ENCODE measurements at places on chromosomes 2 and 18.

DNA sequence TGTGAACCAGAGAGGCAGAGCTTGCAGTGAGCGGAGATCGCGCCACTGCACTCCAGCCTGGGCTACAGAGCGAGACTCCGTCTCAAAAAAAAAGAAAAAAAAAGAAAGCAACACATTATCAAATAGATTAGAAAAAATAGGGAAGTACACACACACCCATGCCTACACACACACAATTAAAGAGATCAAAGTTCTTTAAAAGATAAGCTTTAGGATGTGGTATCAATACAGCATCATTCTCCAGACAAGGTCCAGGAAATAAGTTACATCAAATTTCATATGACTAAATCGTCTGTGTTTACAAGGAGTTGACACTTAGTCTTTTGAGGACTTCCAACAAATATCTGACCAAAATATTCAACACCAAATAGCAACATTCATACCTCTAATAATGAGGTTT, 25.7 kb downstream of the PGAP1 start:
- no peak for DNase-seq

- DNase-seq, result no peak
Measured at GRCh38 chr2:86788165-86788564, 2.5 kb downstream of the CD8A start.

- no peak for DNase-seq
Measured at GRCh38 chr2:235542733-235543127, 48.9 kb downstream of the AGAP1 start.

DNA sequence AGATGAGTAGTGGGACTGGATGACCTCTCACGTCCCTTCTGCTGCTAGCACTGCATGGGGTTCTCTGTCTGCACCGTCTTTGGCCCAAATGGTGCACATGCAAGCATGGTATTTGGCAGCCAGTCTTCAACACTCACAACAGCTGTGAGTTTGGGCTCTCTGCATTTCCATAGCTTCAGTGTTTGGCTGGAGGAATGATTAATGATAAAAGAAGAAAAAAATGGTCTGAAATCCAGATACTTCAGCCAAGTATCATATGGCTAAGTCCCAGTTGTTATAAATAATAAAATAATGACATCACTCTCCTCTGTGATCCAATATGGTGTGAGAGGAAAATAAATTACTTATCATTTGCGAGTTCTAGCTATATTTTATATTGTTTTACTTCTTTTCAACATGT, 173.3 kb downstream of the DCDC2C start:
- no peak for DNase-seq

DNA sequence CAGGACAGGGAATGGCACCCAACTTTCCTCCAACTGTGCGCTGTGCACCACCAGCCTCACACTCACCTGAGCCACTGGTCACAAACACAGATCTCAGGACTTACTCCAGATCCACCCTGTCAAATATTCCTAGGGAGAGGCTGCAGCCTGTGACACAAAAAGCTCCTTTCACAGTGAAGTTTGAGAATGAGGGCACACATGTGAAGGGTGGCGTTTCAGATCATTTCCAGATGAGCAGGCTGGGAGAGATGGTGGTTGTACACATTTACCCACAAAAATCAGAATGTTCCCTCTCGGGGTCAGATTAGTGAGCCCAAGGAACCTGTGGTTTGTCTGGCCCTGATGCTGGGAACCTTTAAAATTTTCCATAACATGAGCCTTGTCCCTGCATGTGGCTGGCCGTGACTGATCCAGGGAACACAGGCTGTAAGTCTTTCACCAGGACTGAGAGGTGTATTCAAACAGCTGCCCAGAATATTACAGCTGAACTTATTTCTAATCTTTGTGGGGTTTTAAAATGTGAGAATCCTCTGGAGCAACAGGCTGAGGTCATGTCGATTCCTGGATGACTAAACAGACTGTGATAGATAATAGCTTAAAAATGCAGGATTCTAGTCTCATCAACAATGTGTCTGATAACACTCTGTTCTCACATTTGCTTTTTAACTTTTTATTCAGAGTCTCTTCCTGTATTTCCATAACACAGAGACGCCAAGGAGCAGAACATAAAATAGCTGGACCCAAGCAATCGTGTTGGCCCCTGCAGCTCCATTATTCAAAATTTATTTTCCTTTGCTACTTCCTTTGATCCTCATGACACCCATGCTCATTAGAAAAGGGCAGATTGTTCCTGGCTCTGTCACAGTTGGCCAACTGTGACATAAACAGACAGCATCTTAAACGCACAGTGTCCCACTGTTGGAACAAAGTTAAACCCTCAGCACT, 35.5 kb downstream of the IL1R2 start:
- no peak for DNase-seq

GRCh38 chr2:1731447-1731962, 12.8 kb downstream of the PXDN start:
- DNase-seq, result no peak

- no peak for DNase-seq
Measured at GRCh38 chr2:183995632-183996031, 602.7 kb upstream of the ZNF804A start.

GRCh38 chr2:54228945-54229344, 27.1 kb downstream of the TSPYL6 start:
- DNase-seq, result no peak

DNA sequence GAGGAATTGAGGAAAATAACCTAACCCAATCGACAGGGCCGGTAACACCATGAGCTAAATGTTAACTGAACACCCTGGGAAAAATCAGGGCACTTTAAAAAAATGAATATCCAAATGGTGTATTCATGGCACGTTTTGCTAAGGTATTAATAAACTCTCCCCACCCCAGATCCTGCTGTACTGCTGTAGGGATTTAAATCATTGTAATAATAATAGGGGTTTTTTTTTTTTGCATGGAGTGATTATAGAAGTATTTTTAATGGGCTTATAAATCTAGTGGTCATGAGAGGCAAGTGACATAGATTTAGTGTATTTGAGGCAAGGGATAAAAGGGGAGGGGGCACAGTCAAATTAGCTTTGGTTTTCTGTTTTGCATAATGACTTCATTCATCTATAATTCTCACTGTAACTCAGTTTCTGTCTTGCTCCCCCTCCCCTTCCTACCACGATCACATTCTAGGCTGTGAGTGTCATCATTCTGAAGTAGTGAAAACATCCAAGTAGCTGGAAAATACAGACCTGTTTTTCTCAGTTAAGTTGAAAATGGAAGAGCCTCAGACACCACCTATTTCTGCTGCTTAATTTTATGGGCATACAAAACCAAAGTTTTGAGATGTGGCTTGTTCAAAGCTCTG, 18.2 kb upstream of the MGAT5 start:
- no peak for DNase-seq

GRCh38 chr2:27857417-27858172, 32.6 kb downstream of the RBKS start:
- DNase-seq, result no peak

DNA sequence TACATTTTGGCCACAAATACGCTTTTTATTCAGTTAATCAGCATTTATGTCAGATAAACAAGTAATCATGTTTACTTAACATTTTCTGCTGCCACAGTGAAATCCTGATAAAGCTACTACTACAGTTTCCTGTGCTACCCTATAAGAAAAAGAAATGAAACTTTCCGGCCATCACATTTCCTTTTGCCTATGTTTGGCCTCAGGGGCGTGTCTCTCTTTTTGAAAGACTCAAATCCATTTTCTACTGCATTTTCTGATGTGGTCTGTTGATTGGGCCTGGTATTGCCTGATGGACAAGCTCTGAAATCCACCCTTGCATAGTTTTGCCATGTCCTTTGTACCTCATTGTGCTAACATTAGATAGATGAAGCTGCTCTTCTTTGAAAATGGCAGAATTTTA, 152.6 kb downstream of the AGPS start:
- DNase-seq, result no peak

- no peak for DNase-seq
Measured at GRCh38 chr2:105812180-105813044, 67.7 kb downstream of the NCK2 start.

DNA sequence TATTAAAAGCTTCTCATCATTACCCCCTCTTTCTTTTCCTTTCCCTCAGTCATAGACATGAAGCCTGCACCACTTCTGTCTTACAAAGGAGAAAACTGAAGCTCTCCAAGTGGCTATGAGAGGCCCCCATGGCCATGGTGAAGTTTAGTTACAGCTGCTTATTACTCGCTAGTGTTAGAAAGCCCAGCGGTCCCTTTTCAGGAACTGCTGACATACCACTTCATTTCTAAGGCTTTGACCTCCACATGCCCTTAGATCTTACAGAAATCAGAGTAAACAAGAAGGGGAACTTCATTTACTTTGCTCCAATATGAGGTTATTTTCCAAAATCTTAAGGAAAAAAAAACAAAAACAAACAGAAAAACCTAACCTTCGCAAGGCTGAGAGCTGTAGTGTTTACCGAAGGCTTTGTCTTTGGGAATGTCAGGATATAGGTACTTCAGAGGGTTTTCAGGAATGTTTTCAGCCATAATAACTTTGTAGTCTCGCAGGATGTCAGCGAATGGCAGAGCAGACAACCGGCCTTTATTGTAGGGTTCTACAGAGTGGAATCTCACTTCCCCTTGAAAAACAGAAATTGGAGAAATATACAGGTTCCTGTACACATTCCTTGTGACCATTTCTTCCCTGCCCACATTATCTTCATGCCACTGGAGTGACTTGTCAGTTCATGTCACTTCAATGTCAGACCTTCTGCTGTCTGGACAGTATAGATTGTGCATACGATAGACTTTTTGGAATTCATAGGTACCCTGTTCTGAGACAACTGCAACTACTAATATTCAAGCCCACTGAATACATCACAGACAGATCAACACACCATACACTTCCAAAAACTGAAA, 18.8 kb upstream of the STAT1 start:
- no peak for DNase-seq

GRCh38 chr2:234812851-234813250, 139.0 kb upstream of the SH3BP4 start:
- no peak for DNase-seq

GRCh38 chr2:44335806-44336538, 25.3 kb downstream of the PREPL start:
- no peak for DNase-seq

All from T-helper 2 cell (primary cell).